Right renal pelvis (tissue), 4 donors: ENCODE measurements at places on chromosomes 1 and 21. TPM values are rescaled to one million over a fixed set of nuclear protein-coding genes. Genes with fewer than 3 reads are reported as not detected.

GRCh38 chr1:95002540-95003432 lies 70.0 kb downstream of the ALG14 start:
- peak; percentile 51 for DNase-seq

GRCh38 chr21:31771685-31772084 lies 39.8 kb upstream of the SCAF4 start:
- no peak for DNase-seq

DNA sequence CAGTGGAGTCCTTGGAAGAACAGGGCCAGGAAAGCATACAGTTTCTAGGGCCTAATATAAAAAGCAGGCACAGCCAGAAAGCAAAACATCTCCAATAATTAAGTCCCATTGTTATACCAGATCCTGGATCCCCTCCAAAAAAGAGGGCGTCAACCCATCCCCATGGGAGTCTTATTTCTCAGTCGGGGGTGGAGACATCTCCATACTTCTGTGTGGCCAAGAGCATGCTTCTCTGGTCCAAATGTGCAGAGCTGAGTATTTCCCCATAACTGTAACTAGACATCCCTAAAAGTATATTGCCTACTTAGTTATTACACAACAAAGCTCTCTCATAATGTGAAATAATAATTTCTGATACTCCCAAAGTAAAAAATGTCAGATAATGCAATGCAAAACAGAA lies 104.2 kb upstream of the SOX13 start:
- no peak for DNase-seq

DNA sequence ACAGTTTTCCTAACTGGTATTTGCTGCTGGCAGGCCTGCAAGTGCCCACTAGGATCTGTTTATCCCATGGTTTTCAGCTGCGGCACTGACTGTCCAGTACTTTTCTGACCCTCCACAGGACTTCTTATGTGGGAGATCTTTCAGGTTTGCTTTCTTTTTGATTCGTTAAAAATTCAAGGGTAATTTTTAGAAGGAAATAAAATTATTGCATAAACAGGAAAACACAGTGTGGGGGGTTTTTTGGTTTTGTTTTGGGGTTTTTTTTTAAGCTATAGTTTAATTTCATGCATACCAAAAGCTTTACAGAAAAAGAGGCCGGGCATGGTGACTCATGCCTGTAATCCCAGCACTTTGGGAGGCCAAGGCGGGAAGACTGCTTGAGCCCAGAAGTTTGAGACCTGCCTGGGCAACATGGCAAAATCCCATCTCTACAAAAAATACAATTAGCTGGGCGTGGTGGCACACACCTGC lies 3.6 kb downstream of the NIBAN1 start:
- no peak for DNase-seq

GRCh38 chr1:15681349-15682292 lies 2.5 kb upstream of the PLEKHM2 start:
- no peak for DNase-seq

Gene DNALI1
- polyA plus RNA-seq: 68.7 TPM

Gene SSR2
- polyA plus RNA-seq: 420 TPM

Gene AJAP1
- polyA plus RNA-seq: 1.4 TPM

Gene AQP10
- polyA plus RNA-seq: not detected
